Activated CD4-positive, alpha-beta T cell treated with anti-CD3 and anti-CD28 coated beads, Interleukin-10, Interleukin-2, amounts not matched to agents 100 ng/mL and 50 ng/mL, durations not matched to agents 16 hours and 8 hours (primary cell): ENCODE measurements at places on chromosomes 1 and 21.

DNA sequence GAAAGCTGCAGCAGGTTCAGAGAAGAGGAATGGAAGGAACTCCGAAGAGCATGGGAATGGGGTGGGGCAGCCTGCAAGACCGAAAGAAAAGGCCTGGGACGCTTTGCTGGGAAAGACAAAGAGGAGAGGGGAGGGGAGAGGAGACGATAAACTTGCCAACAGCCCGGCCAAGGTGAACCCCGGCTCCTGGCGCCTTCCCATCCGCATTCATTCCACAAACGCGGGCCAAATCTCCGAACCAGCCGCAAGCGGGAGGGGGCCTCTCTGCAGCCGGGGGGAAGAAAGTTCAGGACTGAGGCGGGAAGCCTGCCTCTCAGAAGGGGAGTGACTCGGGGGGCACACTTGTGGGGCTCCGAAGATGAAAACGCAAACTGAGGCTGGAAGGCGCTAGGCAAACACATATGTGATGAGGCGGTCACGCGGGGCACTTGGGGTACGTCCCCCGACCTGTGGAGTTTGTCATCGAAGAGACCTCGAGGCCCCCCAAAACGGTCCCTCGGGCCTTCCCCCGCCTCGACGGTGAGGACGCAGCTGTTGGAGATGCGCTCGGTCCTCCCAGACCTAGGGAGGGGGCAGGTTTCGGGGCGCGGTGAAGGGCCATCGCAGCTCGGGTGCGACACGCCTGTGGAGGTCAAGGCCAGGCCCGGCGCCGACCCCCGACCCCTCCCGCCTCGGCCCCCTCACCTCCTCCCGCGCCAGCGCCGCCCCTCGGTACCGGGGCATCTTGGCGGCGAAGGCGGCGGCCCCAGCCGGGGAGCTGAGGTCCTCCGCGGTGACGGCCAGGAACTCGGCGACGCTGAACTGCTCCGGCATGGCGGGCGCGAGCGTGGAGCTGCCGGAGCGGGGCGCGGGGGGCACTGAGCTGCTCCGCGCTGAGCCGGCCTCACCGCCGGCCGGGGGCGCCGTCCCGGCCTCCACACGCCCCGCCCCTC lies at the start of gene ASAP3:
ASAP3 (minus strand) TSS at position 859 of the 932 bp plus-strand sequence; CDS start at position 813, 46 bp downstream.
- DNase-seq = no peak

- no peak for DNase-seq
Observed at GRCh38 chr1:232334811-232335210, 295.1 kb downstream of the SIPA1L2 start.

DNA sequence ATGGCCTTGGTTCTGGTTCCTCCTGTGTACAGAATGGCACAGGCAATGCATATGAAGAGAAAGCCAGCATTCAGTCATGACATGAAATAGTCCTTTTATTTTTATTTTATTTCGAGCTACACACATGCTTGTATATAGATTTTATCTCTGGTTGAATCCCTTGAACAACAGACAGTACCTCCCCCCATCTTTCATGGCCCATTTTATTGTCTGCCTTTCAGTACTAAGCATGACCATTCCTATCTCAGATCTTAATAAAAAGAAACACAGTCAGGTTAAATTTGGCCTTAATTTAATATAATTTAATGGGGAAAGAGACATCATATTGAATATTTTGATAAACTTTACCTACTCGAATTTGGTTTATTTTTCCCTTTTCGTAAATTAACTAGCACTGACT lies 76.4 kb upstream of the VANGL1 start:
- DNase-seq = no peak

DNA sequence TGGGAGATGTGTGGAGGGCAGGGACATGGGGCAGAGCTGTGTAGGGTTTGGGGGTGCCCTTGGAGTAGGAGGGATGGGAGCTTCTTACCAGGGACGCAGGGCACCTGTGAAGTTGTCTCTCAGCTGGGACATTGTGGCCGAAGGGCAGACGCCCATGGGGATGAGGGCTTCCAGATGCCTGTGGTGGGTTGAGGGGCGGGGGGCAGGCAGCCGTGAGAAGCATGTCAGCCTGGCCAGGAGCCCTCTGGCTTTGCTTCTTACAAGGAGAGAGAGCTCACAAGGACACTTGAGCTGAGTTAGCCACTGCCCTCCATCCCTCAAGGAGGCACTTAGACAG lies 8.5 kb downstream of the A3GALT2 start:
- DNase-seq = no peak

DNA sequence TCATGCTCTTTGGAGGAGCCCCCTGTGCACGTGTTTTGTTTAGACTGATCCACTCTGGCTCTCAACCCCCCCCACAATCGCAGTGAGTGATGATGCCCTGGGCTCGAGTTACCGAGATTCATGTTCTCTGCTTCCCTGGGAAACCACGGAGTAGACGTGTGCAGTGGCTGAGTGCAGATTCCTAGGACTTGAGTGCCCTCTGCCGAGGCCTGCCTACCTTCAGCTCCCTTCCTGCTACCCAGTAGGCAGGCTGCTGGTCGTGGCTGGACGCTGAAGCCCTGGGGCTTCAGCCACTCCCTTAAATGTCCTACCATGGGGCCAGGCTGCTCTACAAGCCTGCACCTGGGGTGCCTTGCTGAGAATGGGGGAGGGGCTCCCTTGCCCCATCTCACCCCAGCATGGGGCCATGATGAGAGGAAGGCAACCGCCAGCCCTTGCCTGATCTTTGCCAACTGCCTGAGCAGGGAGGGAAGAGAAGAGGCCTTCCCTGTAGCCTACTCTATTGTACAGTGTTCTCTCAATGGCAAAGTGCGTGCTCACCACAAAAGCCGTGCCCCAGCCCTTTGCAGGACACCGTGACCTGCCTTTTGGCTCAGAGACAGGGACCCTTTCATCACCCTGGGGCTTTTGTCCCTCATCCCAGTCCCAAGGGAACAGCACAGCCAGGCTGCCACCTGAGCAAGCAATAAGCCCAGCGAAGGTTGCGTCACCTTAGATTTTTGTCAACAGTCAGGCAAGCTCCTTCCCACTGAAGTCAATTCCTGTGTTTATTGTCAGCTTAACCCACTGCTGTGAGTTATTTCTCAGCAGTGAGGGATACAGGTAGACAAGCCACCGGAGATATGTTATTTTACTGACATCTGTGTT lies 4.1 kb upstream of the GRIK3 start:
- peak; percentile 3 for DNase-seq

- DNase-seq = no peak
Observed at GRCh38 chr1:160407839-160408801, 7.8 kb downstream of the VANGL2 start.

DNA sequence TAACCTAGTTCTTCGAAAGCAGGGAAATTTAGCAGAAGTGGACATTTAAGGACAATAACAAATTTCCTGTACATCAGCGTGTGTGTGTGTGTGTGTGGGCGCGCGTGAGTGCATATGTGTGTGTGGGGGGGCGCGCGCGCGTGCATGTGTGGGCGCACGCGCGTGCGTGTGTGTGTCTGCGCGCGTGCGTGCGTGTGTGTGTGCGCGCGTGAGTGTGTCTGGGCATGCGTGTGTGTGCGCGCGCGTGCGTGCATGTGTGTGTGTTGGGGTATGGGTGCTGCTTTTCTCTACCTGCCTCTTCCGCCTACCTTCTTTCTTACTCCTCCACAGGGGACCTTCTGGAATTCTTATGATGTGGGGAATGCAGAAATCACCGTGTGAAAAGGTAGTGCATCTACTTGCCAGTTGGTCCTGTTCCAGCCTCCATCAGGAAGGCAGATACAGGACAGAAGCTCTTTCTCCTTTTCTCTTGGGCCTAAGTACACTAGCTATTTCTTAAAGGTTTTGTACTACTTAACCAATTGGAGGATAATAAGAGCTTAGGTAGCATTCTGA lies 165.4 kb upstream of the KCNK2 start:
- DNase-seq = no peak

- no peak for DNase-seq
Observed at GRCh38 chr1:221981461-221981860, 239.6 kb upstream of the DUSP10 start.

DNA sequence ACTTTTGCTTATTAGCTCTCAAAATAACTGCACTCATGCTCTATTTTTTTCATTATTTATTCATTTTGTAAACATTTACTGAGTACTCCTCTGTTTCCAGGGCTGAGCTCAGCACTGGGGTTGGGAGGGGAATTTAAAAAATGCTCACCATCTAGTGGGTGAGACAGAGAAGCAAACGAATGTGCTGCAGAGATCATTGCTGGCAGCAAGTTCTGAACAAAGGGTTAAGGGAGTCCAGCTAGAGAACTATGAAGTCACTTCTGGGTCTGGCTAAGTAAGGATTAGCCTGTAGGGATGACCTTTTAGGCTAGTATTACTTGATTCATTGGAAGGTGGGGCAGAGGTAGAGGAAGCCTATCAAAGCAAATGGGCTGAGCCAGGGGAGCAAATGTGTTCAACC lies 99.1 kb upstream of the ZNF644 start:
- DNase-seq = no peak

GRCh38 chr1:200437556-200438203 lies 27.8 kb upstream of the ZNF281 start:
- peak; percentile 39 for DNase-seq

- DNase-seq = no peak
Observed at GRCh38 chr1:12556368-12556930, 61.6 kb downstream of the DHRS3 start.
